ENCODE measurements at places on chromosomes 16 and 17.

- peak; percentile 54 for DNase-seq
Observed at GRCh38 chr16:31181102-31181830, 1.3 kb downstream of the FUS start.

- DNase-seq, result no peak
Observed at GRCh38 chr17:16463358-16464302, 28.4 kb downstream of the LRRC75A start.

DNA sequence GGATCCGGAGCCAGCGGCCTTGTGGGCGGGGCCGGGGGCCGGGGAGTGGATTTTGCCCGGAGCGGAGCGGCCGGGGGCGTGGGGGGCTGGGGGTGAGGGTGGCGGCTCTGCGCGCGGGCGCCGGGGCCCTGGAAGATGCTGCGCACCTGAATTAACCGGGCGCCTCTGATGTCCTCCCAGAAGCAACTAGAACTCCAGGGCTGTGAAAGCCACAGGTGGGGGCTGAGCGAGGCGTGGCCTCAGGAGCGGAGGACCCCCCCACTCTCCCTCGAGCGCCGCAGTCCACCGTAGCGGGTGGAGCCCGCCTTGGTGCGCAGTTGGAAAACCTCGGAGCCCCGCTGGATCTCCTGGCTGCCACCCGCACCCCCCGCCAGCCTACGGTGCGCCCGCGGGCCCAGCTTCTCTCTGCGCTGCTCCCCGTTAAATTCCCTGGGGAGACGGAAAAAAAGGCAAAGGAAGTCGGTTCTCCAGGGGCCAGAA, 549 bp downstream of the SLC26A11 start:
- no peak for DNase-seq

- no peak for DNase-seq
Observed at GRCh38 chr17:43528988-43529814, 16.9 kb downstream of the ETV4 start.

DNA sequence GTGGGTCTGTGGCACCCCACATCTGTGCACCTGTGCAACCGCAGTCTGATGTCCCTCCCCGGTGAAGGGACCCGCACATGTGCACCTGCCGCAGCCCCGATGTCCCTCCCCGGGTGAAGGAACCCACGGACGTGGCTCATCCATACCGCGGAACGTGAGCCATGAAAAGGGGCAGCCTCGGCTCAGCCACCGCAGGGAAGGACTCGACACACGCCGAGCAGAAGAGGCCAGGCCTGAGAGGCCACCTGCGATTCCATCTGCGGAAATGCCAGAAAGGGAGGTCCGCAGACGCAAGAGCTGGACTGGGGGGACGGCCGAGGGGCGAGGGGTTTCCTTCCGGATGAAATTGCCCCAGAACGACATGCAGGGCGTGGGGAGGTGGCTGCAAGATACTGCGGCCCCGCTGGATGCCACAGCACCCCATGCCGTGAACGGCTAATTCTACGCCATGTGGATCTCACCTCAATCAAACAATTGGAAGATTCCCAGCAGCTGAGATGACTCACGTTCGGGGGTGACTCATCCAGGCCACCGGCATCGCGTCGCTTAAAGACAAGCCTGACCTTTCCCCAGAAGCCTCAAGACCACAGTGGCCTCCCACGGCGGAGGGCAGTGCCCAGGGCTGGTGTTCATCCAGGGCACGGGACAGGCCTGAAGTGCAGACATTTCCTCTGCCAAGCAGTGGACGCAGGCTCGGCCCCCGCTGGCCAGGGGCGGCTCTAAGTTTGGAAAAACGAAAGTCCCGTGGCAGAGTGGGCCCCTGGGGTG, 21.0 kb downstream of the SOX8 start:
- DNase-seq, result no peak

DNA sequence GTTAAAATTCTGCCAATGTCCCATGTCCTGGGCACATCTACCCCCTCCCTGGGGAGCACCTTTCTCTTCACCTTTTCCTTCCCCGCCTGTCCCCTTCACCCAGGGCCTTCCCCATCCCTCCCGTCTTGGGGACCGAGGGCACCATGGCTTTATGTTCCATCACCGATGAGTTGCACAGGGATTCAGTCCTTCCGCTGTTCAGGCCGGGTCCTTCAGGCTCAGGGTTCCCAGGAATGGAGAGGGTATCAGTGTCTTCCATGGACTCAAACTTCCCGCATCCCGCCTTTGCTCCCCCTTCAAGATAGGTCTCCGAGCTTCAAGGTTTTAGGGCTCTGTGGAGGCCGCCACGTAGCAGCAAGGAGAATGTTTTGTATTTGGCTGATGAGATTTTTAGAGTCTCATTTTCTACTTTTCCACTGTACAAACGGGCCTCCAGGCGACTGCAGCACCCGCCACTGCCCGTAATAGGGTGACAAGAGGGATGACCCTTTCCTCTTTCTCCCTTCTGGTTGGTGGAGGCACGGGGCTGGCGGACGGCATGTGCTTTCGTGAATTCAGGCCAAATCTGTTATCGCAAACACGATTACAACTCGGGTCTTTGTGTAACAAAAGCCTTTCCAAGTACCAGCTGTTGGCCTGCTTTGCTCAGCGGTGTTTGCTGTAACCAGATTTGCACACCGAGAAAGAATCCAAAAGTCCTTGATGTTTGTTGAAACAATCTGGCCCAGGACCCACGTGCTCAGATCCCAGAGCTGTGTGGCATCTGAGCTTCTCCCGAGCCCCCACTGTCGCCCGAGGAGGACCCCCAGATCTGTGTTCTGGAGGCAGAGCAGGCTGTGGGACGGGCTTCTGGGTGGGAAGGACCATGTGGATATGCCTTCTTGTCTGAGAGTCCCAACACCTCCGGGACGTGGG, 236.3 kb downstream of the SEC14L1 start:
- no peak for DNase-seq

DNA sequence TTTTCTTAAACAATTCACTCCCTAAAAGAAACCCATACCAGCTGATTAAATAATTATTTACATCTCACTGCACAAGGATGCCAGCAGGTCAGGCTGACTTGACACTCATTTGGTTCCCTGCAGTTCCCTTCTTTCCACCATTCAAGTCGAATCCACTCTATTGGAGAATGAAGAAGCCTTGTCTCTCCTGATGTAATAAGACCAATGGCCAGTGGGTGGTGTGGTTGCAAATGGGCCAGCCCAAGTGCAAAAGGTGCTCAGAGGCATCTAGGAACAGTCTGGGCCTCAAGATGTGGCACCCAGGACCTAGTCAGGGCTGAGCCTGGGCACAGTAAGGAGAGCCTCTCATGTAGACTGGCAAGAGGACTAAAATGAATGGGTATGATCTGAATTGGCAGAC, 9.3 kb downstream of the C16orf78 start:
- no peak for DNase-seq

- no peak for DNase-seq
Observed at GRCh38 chr17:55314061-55314783, 49.5 kb downstream of the HLF start.

- no peak for DNase-seq
Observed at GRCh38 chr17:63431939-63432804, 13.9 kb downstream of the CYB561 start.

- DNase-seq, result no peak
Observed at GRCh38 chr16:89957216-89957785, 8.7 kb downstream of the DEF8 start.

GRCh38 chr17:64025732-64026294, 5.4 kb upstream of the ICAM2 start:
- DNase-seq, result peak; percentile 64

DNA sequence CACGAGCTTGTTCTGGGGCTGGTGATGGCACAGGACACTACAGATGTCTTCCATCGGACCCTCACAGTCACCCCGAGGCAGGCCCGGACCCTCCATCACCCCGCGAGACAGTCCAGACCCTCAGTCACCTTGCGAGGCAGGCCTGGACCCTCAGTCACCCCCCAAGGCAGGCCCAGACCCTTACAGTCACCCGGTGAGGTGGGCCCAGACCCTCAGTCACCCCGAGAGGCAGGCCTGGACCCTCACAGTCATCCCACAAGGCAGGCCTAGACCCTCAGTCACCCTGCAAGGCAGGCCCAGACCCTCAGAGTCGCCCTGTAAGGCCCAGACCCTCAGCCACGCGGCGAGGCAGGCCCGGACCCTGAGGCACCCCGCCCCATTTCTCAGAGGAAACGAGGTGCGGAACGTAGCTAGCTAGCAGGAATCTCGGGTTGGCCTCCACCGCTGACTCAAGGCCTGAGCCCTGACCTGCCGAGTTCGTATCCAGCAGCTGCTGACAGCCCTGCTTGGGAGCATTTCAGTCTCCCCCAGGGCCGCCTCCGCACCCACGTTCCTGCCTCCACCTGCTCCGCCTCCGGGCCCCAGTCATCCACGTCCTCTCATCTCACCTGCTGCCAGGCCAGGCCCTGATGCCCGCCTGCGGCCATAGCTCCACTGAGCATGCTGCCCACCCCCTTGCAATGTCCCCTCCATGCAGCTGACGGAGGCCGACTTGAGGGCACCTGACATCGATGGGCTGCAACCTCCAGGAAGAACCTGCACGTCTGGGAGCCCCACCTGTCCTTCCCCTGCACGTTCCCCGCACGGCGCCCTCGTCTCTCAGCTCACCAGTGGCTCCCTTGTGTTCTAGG, 28.7 kb downstream of the RPH3AL start:
- no peak for DNase-seq

- DNase-seq, result peak; percentile 50
Observed at GRCh38 chr17:32239456-32239855, 26.2 kb upstream of the RHBDL3 start.

- DNase-seq, result no peak
Observed at GRCh38 chr16:1277151-1277598, 21.3 kb downstream of the TPSD1 start.

GRCh38 chr16:52680993-52681392, 134.1 kb upstream of the TOX3 start:
- DNase-seq, result no peak

- no peak for DNase-seq
Observed at GRCh38 chr17:29102741-29103181, 59.8 kb downstream of the PIPOX start.

DNA sequence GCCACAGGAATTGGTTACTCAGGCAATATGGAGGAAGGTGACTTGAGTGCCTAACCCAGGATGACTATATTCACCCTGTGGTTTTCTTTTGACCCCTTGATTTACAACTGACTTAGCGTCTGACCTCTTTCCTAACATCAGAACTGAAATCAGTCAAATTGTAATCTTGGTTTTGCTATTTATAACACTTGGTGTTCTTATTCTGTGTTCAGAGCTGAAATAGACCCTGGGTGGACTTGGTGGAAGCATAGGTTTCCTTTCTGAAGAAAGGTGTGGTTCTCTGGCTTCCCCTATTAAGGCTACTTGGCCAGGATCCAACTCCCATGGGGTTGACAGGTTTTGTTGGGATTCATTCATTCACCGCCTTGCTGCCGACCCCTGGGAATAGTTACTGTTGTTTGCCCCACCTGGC, 80.8 kb downstream of the CLEC16A start:
- no peak for DNase-seq

DNA sequence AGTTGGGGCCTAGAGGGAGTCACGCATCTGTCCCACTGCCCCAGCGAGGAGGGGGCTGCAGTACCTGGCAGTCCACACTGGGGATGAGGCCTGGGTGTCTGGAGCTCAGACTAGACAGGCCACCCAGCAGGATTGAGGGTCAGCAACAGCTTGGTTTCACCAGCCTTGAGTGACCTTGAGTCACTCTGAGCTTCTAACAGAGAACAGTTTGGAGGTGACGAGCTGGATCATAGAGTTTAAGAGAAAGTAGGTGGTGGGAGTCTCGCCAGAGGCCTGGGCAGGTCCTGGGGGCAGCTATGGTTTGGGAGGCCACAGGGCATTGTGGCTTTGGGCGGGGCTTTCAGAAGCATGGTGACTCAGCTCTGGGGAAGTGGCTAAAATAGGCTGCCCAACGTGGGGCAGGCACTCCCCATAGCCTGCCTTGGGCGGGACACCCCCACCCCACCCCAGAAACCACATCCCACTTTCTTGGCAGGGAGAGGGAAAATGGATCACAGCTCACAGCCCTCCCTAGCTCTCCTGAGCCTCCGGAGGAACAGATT, 20.5 kb downstream of the CDC42EP4 start:
- DNase-seq, result peak; percentile 88
